GM12891 (cell line): ENCODE measurements at places on chromosomes 4 and X.

DNA sequence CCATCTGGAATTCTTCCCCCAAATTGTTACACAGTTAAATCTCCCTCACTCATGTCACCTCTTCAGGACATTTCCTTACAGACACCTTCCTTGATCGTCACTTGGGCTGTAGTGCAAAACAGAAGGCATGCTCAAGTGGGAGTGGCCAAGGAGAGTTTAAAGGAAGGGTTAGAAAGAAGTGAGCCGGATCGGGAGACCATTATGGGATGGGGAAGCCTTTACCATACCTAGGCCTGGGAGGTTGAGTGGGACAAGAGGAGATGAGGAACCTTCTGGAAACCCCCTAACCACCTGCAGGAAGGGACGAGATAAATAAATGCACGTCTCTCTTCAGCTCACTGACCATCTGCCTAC, 102.7 kb downstream of the UCHL1 start:
- no peak for DNase-seq

DNA sequence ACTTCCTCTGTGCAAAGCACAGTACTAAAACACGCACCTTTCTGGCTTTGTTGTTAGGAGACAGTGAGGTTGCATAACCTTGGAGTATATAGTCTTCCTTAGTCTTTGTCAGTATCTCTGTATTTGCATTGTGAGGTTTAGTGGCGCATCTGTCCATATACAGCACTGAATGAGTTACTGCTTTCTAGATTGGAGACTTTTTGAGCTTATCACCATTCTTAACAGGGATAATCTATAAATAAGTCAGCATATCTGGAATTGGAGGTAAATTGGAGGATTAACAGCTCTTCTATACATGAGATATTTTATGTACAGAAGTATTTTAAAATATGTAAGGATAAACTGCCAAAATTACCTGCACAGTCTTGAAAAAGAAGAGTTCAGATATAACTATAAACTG, 4.3 kb downstream of the FHDC1 start:
- no peak for DNase-seq

DNA sequence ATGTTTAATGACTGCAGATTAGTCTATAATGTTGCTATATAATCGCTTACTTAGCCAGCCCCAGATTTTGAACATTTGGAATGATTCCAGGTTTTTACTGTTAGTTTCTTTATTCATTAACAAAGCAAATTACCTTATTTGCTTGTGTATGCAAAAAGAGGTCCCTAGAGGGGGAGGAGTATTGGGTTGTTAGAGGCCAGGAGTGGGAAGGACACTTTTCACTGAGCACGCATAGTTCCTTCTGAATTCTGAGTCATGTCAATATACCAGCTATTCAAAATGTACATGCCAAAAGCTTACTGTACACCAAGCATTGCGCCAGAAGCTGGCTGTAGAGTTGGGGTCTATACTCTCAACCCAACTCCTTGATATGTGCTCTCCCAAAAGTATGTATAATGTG, 5.1 kb upstream of the DGAT2L6 start:
- DNase-seq, result no peak

DNA sequence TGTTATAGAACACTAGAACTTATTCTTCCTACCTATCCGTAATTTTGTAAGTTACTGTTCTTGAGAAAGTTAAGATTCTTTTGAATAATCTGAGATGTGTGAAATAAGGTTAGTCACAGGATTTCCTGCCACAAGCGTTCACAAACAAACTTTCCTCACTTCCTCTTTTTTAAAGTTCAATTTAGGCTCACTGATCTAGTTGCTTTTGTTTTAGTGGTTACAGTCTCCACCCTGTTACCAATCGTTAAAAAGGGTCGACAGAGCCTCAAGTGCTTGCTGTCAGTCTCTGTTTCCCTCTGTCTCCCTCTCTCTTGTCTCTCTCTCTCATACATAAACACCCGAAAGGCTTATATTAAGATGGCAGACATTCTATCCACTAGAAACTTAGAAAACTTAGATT, 35.9 kb upstream of the STK26 start:
- no peak for DNase-seq

- DNase-seq, result no peak
Measured at GRCh38 chr4:185735866-185736400, 76.1 kb downstream of the SORBS2 start.

GRCh38 chr4:123667496-123667895, 270.9 kb downstream of the SPRY1 start:
- no peak for DNase-seq

- no peak for DNase-seq
Measured at GRCh38 chr4:128512767-128513322, 225.2 kb upstream of the PGRMC2 start.

GRCh38 chrX:48532161-48532560, 7.4 kb upstream of the TBC1D25 start:
- DNase-seq, result no peak

DNA sequence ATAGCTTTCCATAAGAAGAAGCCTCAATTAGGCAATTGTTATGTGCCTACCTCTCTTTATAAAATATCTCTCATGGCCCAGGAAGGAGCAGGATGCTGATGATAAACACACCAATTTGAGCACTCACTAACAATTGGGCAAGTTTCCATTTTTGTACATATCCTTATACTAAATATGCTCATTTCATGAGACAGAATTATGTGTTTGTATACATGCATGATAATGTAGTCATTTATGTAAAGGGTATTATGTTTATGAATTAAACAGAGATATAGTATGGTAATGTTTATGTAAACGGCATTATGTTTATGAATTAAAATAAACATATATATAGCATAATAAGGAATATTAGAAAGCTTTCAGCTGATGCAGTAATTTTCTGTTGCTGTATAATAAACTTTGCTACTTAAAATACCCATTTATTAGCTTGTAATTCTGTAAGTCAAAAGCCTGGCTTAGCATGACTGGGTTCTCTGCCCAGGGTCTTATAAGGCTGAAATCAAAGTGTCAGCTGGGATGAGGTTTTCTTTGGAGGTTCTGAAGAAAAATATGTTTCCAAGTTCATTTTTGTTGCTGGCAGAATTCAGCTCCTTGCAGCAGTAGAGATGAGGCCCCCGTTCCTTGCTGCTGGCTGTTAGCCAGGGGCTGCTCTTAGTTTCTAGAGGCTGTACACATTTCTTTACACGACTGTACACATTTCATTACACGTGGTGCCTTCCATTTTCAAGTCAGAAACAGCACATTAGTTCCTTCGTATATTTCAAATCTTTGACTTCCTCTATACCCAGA, 89.0 kb downstream of the GLRA2 start:
- no peak for DNase-seq

DNA sequence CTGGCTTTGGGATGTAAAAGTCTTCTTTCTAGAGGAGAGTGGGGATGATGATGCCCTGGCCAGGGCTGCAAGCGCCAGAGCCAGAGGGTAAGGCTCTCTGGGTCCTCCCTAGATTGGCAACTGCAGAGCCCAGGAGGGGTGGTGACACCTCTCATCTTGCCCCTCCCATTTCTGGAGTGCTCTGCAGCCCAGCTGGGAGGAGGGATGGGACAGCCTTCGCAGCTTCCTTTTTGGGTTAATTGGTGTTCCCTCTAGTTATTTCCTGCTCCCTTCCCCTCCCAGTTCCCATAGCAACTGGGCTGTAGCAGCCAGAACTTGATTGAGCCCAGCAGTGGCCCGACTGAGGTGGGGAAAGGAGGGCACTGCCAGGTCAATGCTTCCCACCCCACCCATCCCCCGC, 19.2 kb downstream of the NALF2 start:
- DNase-seq, result no peak

DNA sequence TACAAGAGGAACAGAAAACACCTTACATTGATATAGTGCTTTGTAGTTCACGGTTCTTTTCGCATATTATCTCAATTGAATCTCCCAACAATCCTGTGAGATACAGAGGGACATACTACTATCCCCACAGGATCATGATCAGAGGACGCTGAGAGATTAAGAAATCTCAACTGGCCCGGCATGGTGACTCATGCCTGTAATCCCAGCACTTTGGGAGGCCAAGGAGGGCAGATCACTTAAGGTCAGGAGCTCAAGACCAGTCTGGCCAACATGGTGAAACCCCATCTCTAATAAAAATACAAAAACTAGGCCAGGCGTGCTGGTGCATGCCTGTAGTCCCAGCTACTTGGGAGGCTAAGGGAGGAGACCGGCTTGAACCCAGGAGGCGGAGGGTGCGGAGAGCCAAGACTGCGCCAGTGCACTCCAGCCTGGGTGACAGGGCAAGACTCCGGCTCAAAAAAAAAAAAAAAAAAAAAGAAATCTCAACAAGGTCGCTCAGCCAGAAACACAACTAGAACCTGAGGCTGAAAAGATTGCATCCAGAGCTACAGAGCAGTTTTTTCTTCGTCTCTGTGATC, 7.4 kb downstream of the APOO start:
- no peak for DNase-seq

DNA sequence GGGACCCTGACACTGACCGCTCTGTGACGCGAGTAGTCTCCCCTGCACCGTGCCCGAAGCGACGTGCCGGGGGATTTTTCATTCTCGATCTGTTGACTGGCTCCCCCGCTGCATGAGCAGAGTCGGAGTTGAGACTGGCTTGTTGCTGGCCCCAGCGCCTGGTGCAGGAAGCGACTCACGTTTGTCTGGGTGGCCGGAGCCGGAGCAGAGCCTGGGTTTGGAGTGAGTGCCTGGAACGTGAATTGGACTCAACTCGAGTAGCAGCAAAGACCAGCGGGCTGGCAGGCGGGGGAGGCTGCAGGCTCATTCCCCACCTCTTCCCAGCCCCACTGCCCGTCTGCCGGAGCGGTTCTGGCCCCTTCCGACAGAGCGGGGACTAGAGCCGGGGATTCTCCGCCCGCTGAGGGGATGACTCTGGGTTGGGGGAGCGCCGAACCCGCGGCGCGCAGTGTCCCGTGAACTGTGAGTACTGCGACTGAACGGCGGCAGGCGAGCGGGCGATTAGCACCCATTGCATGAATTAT, 554 bp downstream of the PCDH7 start:
- DNase-seq, result no peak

DNA sequence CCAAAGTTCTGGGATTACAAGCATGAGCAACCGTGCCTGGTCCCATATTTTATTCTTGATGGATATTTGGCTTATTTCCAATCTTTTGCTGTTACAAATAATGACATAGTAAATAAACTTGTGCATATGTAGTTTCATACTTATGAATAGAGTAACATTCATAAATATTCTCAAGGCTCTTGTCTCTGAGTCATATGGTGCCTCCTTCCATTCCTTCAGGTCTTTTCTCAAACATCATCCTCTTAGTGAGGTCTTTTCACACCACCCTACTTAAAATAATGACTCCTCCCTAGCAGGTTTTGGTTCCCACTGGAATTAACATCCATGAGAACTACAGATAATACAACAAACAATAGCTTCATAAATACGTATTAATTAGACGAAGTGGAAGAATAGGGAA, 416.6 kb downstream of the IQCM start:
- DNase-seq, result no peak

DNA sequence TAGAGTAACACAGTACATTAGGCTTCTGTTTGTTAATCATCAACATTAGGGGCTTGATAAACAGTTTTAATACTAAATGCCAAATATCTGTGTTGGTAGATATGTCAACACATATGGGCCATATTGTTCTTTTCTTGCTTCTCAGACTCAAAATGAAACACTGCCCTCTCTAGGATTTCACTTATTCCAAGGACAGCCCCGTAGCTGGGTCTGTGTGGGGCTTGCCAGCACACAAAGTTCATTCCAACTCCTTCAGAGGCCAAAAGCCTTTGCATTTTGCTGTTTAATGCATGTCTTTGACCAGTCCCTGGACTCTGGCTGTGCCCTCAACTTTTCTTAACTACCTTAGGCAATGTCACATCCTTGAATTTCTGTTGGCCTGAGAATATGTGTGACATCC, 102.0 kb upstream of the ZNF827 start:
- no peak for DNase-seq

GRCh38 chr4:49032440-49033161, 46.5 kb downstream of the CWH43 start:
- DNase-seq, result peak; percentile 5

DNA sequence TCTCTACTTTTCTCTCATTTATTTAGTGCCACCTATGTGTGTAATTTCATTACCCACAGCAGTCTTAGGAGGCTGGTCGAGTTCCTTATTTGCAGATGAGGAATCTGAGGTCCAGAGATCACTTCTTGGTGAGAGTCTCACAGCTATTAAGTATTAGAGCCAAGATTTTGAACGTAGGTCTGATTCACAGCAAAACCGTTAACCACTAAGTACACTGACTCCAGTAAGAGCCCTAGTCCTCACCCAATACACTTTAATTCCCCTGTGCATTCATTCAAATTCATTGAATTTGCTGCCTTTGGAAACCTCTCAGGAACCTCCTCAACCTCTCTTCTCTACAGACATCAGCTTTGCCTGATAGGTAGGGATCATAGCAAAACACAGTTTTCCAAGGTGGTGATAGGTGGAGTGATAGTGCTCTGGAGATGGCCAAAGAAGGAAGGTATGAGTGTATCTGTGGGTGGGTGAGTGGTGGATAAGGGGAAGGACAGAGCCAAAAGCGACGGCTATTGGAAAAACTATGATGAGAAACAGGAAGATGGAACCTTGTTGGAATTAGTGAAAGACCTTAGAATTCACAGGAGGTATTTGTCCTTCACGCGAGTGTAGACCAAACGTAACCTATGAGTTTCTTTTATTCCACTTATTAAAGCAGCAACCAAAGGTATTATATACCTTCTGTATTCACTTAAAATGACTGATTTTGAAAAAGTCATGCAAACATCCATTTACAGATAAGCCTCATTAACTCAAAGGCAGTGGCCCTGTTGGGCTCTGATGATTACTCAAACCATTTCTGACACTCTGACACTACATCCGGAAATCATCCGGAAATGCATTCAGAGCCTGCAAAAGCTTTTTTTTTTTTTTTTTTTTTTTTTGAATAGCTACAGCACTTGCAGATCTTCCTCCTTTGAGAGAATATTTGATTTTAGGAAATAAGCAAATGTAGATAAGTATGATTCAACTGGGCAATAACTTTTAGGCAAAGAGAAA, 6.3 kb downstream of the FMR1 start:
- peak; percentile 2 for DNase-seq

- no peak for DNase-seq
Measured at GRCh38 chr4:80475798-80476197, 140.3 kb downstream of the CFAP299 start.

GRCh38 chr4:123060039-123060770, 137.8 kb upstream of the NUDT6 start:
- no peak for DNase-seq

GRCh38 chr4:113687067-113687718, 74.3 kb downstream of the CAMK2D start:
- DNase-seq, result no peak

DNA sequence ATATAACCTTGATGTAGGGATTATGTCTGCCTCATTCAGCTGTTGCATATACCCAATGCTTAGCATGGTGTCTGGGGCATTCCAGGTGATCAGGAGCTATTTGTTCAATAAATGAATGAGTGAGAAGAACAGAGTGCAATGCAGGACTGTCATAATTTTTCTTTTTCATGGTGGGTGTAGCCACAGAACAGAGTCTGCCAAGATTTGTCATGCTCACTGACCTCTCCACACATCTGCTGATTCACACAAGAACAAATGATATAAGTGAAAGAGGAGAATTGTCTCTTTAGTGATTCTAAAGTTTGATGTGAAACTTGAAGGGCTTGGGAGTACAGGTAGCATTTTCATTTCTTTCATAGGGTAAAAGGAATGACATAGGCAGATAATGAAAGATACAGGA, 64.4 kb upstream of the TEX13D start:
- DNase-seq, result no peak
